ENCODE measurements at places on chromosomes 5 and 9.

GRCh38 chr9:92616199-92616641, 53.7 kb downstream of the IPPK start:
- no peak for DNase-seq

GRCh38 chr9:3708751-3709150, 182.9 kb upstream of the RFX3 start:
- DNase-seq: no peak

DNA sequence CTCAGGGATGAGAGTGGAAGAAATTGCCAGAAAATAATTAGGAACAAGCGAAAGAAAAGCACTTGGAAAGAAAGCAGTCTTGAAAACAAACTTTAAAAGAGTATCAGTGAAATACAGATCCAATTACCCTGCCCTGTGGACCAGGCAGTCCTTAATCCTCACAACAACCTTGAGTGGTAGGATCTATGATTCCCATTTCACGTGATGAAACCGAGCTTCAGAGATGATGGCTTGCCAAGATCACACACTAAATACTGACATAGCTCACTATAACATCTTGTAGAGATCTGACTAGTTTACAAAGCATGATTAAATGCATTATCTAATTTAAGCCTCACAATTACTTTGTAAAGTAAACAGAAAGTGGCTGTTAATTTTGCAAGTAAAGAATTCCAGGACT, 55.5 kb upstream of the ABCA1 start:
- DNase-seq: no peak

DNA sequence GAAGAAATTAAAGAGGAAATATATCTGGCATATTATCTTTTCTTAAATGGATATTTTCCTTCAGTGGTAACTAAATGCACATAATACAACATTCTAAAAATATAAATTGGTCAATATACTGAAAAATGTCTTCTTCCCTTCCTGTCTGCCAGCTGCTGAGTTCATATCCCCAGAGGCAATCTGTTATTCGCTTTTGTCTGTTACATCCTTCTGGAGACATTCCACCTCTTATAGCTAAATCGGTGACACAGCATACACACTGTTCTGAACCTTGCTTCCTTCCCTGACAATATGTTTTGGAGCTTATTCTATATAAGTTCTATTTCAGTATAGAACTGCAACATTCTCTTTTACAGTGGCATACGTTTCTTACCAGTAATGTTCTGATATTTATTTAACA, 147.8 kb downstream of the TENT4A start:
- no peak for DNase-seq

DNA sequence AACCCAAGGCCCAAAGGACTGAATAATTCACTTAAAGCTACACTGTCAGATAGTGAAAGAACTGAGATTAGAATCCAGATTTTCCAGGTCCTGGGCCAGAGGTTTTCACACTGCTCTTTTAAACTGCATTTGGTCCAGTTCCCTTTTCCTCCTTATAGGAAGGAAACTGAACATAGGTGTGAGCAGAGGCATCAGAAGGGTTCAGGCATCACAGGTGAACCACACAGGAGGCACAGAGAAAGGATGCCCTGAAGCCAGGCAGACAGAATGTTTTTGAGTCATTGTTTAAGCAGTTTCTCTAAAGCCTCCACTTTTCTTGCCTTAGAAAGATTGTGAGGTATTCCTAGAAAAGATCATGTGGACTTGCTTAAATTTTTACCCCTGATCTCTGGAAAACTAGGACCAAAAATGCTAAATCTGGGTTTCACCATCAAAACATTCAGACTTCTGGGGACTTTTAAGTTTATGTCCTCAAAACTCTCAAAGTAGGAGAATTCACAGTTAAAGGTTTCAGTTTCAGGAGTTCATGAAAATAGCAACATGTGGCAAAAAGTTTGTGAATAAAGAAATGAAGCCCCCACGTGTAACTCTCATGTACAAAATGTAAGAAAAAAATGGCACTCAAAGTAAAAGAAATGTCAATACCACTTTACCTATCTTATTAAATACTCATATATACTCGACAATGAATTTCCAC, 386.1 kb downstream of the NTRK2 start:
- DNase-seq: no peak

DNA sequence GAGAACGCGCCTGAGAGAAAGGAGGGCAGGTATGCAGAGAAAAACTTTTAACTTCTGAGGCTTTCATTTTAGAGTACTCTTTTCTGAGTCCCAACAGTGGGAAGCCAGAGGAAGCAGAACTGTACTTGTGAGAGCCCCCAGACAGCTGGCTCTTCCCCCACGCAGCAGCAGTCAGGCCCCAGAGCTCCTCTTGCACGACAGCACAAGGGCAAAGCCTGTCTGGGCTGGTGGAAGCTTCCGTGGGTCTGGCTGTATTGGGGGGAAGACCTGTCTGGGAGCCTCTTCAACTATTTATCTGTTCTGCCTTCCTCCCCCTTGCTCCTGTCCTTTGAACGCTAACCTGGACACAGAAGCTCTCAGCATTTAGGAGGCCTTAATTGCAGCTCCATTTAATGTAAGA, 68.2 kb downstream of the THBS4 start:
- no peak for DNase-seq

- DNase-seq: no peak
These were observed 82.6 kb downstream of the ALDH7A1 start for GRCh38 chr5:126512451-126512850.

- no peak for DNase-seq
These were observed 71.2 kb downstream of the MARCHF11 start for GRCh38 chr5:16108418-16108817.

- DNase-seq: no peak
These were observed 6.1 kb downstream of the ANKS6 start for GRCh38 chr9:98790134-98790841.

DNA sequence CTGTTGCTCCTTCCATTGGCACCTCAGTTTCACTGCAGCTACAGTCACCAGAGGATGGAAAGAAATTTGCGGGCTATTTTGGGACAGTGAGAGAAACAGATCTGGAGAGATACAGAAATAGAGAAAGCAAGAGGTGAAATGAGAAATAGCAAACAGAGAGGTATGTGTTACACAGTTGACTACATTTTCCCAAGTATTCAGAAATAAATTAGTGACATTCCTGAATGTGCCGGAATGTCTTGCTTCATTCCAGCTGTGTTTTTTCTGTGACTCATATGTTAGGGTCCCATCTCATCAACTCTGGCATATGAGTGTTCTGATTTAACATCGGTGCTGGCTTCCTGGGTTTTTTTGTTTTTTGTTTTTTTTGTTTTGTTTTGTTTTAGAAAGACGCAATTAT, 63.8 kb upstream of the ZNF462 start:
- DNase-seq: peak; percentile 77

DNA sequence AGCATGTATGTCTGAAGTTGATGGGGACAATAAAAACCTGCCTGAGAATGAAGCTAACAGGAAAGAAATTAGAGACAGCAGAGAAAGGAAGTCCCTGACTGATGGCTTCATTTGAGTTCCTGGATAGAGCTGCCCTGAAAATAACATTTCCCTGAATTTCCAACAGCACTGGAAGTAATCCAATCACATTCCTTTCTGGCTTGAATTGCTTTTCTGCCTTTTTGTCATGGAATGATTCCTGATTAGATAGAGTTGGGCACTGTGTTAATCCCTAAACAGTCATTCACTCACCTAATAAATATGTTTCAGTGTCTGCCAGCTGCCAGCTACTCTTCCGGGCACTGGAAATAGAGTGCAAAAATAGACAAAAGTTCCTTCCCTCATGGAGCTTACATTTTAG, 30.0 kb upstream of the SH3RF2 start:
- no peak for DNase-seq

DNA sequence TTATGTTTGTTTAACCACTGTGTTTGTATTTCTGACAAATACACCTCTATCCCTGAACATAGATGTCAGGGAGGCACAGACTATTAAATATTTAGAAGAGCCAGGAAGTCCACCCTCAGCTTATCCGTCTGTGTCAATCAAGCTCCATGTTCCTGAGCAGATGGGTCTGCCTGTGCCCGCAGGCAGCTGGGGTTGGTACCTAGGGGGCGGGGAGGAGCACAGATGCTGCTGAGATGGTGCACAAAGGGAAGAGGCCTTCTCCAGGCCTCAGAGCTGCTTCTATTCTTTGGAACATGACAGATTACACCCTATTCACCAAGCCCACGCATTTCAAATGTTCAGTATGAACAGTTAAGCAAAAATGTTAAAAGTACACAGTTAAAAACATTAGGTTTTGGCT, 142.1 kb downstream of the EPB41L4A start:
- no peak for DNase-seq

- no peak for DNase-seq
These were observed 30.6 kb upstream of the PPP1R2B start for GRCh38 chr5:156819537-156819936.

DNA sequence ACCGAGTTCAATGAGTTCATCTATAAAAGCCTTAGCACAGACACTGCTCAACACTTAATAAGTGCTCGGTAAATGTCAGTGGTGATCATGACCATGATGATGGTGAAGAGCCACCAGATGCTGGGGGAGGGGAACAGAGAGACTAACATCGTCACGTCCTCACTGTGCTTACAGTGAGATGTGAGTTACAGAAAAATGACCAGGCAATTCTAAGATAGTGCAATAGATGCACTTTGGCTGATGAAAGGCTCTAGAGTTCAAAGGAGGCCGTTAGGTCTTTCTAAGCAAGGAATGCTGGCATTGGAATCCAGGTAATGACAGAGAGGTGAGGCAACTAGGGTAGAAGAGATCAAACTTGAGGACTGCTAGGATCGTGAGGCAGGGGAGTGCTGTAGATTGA, 36.7 kb downstream of the ARL15 start:
- DNase-seq: no peak

DNA sequence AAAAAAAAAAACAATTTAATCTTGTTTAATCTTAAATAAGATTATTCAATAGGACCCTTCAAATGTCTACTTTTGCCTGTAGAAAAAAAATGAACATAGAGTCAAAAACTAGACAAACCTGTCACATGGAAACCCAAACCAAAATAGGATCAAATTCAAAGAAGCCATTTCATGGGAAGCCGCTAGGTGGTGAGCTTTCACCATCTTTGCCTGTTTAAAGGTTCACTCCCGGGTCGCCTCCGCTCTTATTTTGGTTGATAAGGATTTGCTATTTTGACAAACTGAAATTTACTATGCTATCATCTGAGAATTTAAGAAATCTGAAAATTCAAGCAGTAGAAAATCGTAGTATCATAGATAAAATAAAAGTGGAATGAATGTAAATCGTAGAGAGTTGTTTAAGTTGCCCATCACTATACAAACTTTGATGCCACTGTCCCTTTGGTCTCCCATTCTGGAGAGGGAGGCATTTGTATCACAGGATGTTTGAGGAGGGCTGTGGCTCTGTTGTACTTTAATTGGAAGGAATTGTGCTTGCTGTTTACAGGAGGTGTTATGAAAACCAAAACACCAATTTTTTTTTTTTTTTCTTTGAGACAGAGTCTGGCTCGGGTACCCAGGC, 43.5 kb upstream of the DNAH5 start:
- peak; percentile 59 for DNase-seq

DNA sequence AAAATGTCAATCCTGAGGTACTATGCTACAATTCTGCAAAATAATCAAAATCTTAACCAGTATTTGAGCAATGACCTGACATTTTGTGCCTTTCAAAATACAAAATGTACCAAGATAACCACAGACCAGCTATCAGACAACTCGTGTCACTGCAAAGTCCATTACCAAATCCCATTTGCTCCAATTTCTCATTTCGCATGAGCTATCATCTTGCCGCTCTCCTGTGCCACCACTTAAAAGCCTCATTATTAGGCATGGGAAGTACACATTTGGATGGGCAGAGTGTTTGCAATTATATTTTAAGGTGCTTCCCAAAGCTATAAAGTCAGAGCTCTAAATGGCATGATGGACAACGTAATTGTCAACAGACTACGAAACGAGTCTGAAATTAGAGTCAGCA, 205.2 kb downstream of the AGTPBP1 start:
- DNase-seq: no peak

- DNase-seq: no peak
These were observed 131.1 kb downstream of the TLE1 start for GRCh38 chr9:81558091-81558830.

DNA sequence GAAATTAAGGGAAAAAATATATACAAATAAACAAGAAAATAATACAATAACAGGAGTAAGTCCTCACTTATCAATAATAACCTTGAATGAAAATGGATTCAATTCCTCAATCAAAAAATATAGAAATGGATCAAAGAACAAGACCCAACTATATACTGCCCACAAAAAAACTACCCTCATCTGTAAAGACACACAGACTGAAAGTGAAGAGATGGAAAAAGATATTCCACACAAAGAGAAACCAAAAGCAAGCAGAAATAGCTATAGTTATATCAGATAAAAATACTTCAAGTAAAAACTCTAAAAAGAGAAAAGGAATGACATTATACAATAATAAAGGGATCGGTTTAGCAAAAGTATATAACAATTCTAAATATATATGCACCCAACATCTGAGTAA, 66.5 kb downstream of the KIAA0825 start:
- DNase-seq: no peak

DNA sequence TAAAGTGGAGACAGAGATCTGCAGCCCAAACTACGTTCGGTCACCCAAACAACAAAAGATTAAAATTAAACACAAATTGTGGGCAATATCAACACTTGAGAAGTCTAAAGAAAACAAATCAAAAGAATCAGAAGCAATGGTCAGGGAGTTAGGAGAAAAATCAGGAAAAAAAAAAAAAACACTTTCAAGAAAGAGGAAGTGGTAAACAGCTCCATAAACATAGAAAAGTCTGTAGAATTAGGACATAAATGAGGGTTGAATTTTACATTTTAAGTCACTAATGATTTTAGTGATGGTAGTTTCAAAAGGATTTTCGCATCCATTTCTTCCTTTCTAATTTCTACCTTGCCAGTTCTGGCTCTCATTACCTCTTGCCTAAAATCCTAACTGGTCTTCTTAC, 10.1 kb downstream of the RNF145 start:
- DNase-seq: no peak

- DNase-seq: no peak
These were observed 130.2 kb downstream of the SUSD1 start for GRCh38 chr9:112044881-112045280.

DNA sequence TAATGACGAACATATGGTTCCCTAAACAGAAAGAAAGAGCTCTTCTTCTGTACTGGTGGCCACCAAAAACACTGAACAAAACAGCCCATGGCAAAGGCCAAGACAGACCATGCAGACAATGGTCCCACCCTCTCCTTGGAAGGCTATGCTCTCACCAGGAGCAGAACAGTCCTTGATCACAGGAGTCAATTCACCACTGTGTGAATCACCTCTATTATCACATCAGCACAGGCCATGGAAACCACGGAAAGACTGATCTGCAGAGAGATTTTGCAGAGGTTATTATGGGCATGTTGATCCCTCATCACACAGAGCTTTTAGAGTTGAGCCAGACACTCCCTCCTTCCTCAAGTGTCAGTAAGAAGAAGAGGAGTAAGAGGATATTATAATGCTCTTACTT, 134.0 kb upstream of the RASEF start:
- DNase-seq: no peak
